ENCODE measurements at places on chromosomes 4 and X.

DNA sequence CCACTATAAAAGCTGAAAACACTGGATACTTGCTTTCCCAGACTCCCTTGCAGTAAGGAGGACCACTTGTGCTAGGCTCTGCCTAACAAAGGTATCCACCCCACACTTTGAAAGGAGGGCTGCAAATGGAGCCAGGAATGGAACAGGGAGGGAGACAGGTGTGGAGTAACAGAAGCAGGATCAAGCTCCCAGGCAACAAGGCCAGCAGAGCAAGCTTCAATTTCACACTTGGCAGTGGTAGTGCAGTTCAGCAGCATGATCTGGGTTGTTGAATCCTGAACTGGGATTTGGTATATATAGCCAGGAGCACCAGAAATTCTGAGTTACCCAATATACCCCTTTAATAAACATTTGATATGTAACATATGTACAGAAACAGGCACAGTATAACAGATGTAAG, 9.8 kb downstream of the LAMP2 start:
- DNase-seq, result no peak

DNA sequence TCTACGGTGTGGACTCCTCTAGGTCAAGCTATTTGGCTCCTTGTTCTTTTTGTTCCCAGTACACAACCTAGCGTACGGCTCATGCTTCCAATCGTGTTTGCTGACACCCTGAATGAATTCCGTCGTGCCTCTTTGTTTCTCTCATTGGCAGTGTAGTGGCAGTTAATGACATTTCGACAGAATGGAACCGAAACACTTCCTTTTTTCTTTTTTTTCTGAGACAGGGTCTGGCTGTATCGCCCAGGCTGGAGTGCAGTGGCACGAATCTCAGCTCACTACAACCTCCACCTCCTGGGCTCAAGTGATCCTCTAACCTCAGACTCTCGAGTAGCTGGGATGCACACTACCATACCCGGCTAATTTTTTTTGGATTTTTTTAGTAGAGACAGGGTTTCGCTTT, 113.3 kb upstream of the ATP6AP2 start:
- DNase-seq, result no peak

- no peak for DNase-seq
These were observed 506.9 kb downstream of the MID1IP1 start for GRCh38 chrX:39308126-39308525.

GRCh38 chr4:8105306-8106100, 53.1 kb downstream of the ABLIM2 start:
- no peak for DNase-seq

DNA sequence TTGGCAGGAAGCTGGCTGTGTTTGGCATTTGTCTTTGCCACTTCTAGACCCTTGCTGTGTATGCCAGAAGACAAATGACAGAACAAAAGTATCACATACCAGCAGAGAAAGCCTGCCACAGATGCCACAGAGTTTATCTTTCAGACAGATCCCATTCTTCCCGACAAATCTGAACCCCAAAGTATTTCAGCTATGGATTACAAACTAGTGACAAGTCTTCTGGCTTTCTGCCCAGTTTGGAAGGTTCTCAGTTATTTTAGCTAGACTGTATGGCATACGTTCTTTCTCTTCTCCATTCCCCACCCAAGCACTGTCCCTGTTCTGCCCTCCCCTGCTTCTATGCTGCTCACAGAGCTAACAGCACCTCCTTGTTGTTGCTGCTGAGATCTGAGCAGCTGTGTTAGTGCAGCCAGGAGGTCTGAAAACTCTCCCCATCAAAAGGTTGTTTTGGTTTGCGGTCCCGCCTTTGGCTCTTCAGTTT, 236.7 kb downstream of the FRAS1 start:
- peak; percentile 32 for DNase-seq

GRCh38 chr4:8117278-8117682, 41.3 kb downstream of the ABLIM2 start:
- peak; percentile 15 for DNase-seq

DNA sequence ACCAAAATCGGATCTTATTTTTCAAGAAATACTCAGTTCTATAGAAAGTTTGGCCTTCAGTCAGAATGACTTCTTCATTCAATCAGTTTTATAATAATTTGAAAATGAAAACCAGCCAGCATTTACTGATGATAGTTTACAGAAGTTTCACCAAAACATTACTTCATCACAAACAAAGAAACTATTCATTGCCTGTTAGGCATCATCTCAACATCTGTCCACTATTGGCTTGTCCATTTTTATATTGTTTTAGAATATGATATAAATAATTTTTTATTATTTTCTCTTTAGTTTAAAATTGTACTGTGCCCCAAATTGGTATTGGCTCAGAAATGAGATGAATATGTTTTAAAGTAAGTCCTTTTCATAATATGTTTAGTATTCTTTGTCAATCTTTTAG, 38.4 kb downstream of the FAT4 start:
- DNase-seq, result no peak

DNA sequence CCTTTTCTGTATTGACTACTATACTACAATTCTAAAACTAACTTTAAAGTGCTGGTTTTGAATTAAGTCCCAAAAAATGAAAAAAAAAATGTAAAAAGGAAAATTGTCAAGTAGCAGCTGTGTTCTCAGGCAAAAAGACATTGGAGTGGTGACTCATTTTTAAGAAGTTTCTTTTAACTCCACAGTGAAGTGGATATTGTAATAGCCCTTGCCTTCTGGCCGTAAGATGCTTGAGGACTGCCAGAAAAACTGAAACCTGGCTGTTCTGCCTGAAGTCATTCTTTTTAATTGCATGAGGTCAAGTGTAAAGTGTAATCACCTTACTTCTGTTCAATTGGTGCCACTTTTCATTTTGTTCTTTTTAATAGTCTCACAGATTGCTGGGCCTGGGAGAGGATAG, 28.9 kb downstream of the SPANXD start:
- DNase-seq, result no peak

- DNase-seq, result peak; percentile 83
These were observed 5.0 kb downstream of the NAF1 start for GRCh38 chr4:163161536-163162205.

- no peak for DNase-seq
These were observed 1540.5 kb downstream of the C4orf33 start for GRCh38 chr4:130636486-130636885.

DNA sequence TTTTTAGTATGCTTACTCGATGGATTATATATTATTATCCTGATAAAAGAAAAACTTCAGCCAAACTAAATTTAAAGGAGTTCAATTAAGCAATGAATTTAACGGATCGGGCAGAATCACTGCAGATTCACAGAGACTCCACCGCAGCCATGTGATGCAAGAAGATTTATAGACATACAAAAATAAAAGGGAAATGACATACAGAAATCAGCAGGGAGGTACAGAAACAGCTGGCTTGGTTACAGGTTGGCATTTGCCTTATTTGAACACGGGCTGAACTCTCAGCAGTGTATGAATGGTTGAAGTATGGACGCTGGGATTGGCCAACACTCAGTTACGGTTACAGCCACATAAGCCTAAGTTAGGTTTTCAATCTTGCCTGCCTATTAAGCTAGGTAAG, 35.4 kb upstream of the DHRSX start:
- no peak for DNase-seq

- no peak for DNase-seq
These were observed 50.2 kb downstream of the SMAD1 start for GRCh38 chr4:145531859-145532258.

DNA sequence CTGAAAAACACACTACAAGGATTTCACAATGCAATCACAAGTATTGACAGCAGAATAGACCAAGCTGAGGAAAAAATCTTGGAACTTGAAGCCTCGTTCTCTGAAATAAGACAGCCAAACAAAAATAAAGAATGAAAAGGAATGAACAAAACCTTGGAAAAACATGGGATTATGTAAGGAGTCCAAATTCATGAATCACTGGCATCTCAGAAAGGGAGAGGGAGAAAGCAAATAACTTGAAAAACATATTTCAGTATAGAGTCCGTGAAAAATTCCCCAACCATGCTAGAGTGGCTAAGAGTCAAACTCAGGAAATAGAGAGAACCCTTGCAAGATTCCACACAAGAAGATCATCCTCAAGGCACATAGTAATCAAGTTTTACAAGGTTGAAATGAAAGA, 178.5 kb upstream of the CTSO start:
- DNase-seq, result no peak

GRCh38 chr4:10582059-10582686, 102.4 kb downstream of the CLNK start:
- DNase-seq, result peak; percentile 29

GRCh38 chr4:48905363-48906015, 1.1 kb downstream of the OCIAD2 start:
- peak; percentile 91 for DNase-seq

- peak; percentile 36 for DNase-seq
These were observed 127.2 kb downstream of the FBXW7 start for GRCh38 chr4:152408514-152409327.

DNA sequence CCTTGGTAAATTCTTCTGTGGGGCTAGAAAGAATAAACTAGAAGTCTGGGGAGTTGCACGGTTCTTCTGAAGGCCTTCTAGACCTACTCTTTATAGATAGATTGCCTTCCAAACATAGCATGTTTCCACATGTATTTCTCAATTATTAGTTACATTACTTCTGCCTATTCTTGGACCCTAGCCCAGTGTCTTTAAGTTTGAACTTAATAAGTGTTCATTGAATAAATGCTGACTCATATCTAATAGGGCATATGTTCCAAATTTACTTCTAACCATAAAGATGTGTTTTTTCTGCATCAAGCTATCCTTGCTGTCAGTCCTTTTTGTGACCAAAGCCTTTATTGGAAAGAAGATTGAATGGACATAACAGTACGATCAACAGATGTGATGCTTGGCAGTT, 503.6 kb upstream of the ZFP42 start:
- no peak for DNase-seq

DNA sequence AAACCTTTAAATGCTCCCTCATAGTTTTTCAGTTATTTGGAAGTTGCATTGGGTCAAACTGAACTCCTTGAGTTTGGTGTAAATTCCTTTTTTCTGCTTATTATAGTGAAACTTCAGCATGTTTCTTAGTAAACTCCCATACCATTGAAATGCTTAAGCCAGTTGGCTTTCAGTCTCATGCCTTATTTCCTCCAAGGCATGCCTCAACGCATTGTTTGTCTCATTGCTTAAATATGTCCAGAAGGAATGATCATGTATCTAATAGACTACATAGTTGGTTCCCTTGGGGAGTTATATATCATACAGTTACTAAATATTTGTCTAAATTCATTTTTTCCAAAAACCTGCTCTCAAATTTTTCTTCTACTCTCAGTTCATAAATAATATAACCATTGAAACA, 114.0 kb downstream of the STOX2 start:
- no peak for DNase-seq

- no peak for DNase-seq
These were observed 39.7 kb downstream of the PRSS12 start for GRCh38 chr4:118313098-118313497.

DNA sequence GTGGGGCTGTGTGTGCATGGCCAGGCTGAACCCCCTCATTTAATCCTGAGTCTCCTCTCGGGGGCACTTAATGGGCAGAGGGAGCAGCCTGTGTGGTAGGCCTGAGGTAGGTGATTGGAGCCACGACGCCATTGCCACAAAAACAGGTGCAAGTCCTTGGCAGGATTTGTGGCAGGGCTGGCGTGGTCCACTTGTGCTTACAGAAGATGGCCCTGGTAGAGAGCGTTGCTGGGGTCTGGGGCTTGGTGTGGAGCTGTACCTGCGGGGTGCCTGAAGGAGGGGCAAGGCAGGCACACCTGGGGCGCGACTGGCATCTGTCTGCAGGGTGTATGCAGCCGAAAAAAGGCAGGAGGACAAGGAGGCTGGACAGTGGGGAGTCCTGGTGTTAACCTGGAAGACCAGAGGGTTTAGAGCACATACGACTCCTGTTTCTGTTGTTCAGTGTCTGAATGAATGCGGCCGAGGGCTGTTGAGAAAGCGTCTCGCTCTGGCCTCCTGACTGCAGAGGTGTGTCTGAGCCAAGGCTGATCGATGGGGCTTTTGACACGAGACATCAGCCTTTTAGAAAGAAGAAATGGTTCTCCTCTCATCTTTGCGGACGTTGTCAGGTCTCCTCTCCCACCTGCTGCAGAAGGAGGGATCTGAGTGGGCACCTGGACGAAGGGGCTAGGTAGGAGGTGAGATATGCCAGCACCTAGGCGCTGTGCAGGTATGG, 52.0 kb downstream of the TBC1D14 start:
- no peak for DNase-seq

- DNase-seq, result no peak
These were observed 31.5 kb upstream of the PUDP start for GRCh38 chrX:7179446-7179845.

- no peak for DNase-seq
These were observed 136.9 kb downstream of the TSPAN5 start for GRCh38 chr4:98521486-98521885.

DNA sequence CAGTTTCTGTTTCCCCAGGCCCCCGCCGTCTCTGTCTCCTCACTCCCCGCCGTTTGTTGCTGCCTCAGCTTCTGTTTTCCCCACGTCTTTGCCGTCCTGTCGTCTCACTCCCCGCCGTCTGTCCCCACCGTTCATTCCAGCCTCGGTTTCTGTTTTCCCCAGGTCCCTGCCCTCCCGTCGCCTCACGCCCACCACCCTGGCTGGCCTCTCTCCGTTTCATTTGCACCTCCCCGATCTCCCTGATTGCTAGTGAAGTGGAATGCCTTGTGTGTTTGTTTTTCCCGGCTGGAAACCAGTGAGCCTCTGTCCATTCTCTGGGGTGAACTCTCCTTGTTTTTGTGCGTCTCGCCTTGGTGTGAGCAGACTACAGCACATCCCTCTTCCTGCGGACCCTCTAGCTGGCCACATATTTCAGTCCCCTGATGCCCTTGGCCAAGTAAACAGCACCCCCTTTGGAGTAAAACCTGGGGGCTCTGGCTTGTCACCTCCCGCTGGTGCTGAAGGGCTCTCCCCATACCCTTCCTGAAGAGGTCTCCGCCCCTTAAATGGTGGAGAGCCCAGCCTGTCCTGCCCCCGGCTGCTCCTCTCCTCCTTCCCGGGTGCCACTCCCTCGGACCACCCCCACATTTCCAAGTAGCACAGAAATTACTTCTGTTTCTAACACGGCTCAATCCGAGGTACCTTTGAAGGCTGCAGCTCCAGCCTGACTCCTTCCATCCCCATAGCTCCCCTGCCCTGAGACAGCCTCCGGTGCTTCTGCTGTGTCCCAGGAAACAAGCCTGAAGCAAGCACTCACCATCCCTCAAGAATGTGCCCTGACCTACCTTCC, 13.2 kb downstream of the TMEM175 start:
- no peak for DNase-seq

- no peak for DNase-seq
These were observed 46.8 kb downstream of the SULT1B1 start for GRCh38 chr4:69713593-69713992.

DNA sequence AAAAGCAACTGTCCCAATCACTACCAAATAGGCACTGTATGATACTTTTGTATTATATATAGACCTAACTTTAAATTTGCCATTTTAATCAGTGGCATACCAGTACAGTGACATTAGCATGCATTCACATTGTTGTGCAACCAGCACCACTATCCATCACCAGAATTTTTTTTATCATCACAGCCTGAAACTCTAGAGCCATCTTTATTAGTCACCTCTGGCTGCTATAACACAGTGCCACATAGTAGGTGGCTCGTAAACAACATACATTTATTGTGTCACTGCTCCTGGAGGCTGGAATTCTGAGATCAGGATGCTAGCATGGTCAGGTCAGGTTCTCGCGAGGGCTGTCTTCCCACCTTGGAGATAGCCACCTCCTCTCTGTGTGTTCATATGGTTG, 188.4 kb upstream of the GALNT7 start:
- no peak for DNase-seq

GRCh38 chr4:140675599-140676231, 80.5 kb downstream of the TBC1D9 start:
- DNase-seq, result no peak

Measured in RKO (cell line).